ENCODE measurements at places on chromosomes 2 and 18. TPM values are rescaled to one million over a fixed set of nuclear protein-coding genes. Genes with fewer than 3 reads are reported as not detected.
A peak's percentile ranks its signal among the peaks of the same experiment; 100 is the strongest.

Gene LRRTM1
- total RNA-seq: not detected

Gene AP1S3
- 22.2 TPM for total RNA-seq

GRCh38 chr18:72410399-72410798 is 133.7 kb downstream of the CBLN2 start:
- no peak for DNase-seq

GRCh38 chr18:56727399-56727798 is 76.2 kb downstream of the WDR7 start:
- DNase-seq: no peak

DNA sequence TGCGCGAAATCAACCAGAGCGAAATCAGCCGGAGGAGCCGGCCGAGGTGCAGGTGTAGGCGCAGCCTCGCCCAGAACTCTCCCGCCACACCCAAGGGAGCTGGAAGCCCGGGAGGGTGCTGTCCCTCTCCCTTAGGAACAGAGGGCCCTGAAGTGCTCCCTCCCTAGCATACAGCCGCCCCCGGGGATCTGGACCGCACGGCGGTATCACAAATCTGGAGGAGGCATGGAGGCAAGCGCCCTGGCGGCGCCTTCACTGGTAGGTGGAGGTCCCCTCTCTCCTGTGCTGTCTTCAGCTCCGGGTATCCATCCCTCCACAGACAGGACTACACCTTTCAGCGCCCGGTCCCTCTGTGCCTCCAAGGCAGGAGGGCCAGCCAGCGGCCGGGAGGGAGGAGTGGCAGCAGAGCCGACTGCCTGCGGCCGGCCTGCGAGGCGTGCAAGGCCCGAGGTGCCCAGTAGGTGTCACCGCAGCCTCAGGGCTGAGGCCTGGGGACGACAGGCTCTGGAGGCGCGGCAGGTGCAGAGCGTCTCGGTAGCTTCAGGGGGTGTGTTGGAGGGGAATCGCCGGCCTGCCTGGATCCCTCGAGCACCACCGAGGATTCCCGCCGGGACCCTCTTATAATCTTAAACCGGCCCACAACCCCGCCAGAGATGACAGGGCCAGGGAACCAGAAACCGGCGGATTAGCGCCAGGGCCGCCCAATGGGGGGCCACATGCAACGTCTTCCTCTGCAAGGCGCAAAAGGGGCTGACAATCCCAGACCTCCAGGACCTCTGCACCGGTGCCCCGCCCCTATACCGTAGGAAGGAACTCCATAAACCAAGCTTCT is 2.8 kb downstream of the IHH start:
- DNase-seq: peak; percentile 60

GRCh38 chr2:158024288-158024898 is 77.3 kb upstream of the UPP2 start:
- DNase-seq: peak; percentile 13

- no peak for DNase-seq
Measured at GRCh38 chr2:149799013-149799705, 211.6 kb upstream of the MMADHC start.

GRCh38 chr2:205375461-205376448 is 306.5 kb upstream of the NRP2 start:
- no peak for DNase-seq

Gene IL1RL1
- not detected for total RNA-seq

DNA sequence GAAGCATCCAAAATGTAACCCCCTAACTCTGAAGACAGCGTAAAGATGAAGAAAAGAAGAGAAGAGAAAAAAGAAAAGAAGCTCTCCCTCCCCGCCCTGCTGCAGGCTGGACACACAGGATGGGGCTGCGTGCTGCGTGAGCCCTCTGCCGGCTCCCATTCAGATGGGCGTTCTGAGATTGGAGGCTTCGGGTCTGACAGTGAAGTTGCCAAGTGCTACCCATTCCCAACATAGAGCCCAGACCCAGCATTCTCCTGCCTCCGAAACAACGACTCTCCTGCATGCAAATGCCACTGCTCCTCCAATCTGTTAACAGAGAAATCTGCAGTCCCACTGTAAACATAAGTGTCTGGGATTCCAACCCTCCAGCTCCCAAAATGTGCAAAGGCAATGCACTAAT is 234.9 kb downstream of the BCL11A start:
- no peak for DNase-seq

Gene TPO
- total RNA-seq: not detected

DNA sequence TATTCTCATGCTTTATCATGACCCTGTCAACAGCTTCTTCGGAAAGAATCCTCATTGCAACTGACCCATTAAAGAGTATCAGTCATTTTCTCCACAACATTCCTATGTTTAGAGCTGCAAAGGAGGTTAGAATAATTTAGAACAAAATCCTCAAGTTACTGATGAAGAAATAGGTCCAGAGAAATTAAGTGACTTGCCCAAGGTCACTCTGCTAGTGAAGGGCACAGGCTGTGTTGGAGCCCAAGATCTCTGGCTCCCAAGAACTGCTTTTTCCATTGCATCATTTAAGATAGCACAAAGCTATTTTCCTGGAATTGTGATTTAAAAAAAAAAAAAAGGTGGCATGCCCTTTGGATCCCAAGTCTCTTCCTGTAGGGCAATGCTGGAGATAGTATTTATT is 9.6 kb downstream of the IRS1 start:
- no peak for DNase-seq

Gene IL37
- total RNA-seq: 3.1 TPM

GRCh38 chr2:27890146-27890923 is at the start of the genes BABAM2 and RBKS:
Gene BABAM2, plus strand, starts transcription at chr2:27890729. Its CDS starts 3,828 bp downstream, at chr2:27894557.
Gene RBKS, minus strand, starts transcription at chr2:27890387. Its CDS starts 42 bp downstream, at chr2:27890345.
- DNase-seq: peak; percentile 84

DNA sequence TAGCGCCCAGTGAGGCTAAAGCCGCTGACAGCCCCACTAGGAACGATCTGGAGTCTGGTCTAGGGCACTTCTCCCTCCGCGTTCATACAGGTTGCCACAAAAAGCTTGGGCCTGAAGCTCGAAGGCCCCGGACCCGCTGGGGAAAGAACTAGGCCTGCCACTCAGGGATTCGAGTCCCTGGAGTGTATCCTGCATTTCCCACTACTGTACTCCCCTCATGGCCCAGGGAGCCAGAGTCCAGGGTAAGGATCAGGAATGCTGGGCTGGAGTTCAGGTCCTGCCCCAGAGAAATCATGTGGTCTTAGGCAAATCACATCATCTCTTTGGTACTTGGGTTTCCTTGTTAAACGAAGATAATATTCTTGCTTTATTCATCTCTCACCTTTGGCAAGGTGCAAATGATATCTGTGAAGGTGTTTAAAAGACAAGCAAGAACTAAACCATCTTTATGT is 1.4 kb upstream of the ZFP36L2 start:
- DNase-seq: no peak

- no peak for DNase-seq
Measured at GRCh38 chr2:16678964-16679363, 13.3 kb upstream of the CYRIA start.

DNA sequence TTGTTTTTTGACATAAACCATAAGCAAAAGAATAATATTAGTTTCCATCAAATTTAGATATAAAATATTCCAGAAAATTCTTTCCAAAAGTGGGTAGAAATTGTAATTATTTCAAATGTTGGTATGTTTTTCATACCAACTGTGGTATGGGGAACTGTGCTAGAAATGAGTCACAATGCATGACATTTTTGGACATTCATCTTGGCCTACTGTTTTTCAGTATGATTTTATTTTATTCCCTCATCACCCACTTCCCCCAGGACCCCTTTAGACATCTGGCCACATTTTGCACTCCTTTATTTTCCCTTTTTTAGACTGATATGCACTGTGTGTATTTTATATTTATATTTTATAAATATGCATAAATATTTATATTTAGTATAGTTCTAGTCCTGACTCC is 97.1 kb downstream of the DPP4 start:
- DNase-seq: no peak

- DNase-seq: no peak
Measured at GRCh38 chr2:119206201-119206600, 17.4 kb upstream of the STEAP3 start.

Gene LIMS2
- total RNA-seq: 0.53 TPM

DNA sequence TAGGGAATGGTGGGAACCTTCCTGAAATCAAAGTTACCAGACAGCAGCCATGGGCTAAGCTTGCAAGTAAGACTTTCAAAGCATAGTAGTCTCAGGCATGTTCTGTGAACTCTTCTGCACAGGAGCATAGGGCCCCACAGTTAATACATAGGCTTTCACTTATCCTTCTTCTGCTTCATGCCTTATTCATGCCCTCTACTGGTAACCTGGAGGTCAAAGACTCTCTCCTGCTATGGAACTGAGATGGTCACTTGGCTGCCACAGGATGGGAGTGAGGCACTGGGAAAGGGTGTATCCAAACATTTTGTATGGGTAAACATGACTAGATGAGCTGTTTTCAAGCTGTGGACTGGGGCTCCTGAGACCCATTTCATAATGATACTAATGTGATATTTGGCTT is 49.1 kb upstream of the ZNF638 start:
- no peak for DNase-seq

Gene ZNF385B
- not detected for total RNA-seq

Gene ALPI
- total RNA-seq: not detected

GRCh38 chr2:233094614-233095013 is 34.5 kb downstream of the INPP5D start:
- DNase-seq: no peak

DNA sequence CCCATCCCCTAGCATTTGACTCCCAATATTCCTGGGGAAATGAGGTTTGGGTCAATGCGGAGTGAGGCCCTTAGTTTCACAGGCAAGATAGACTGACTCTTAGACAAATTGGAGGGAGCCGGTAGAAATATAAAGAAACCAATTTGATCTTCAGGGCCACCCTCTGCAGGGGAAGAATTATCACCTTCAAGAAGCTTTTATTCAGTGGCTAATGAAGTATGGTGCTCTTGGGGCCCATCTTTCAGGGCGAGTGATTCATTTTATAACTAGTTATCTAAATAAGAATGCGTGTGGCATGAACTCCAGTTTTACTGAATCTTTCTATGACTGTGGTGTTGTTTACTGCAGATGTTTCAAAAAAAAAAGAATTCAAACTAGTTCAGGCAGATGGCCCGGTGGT is 88.4 kb downstream of the LYPD1 start:
- no peak for DNase-seq

- peak; percentile 92 for DNase-seq
Measured at GRCh38 chr2:238974501-238975166, 126.7 kb downstream of the TWIST2 start.

Gene PEX13
- 46.2 TPM for total RNA-seq

GRCh38 chr18:41700416-41700815 is 254.6 kb upstream of the PIK3C3 start:
- no peak for DNase-seq

Gene HNMT
- total RNA-seq: not detected

- DNase-seq: no peak
Measured at GRCh38 chr2:113376253-113376912, 61.1 kb upstream of the ZNG1B start.

Gene EVA1A
- 48.6 TPM for total RNA-seq

Gene TBC1D8
- total RNA-seq: 9.5 TPM

GRCh38 chr2:204933735-204934374 is 388.6 kb downstream of the PARD3B start:
- no peak for DNase-seq

Gene FKBP1B
- not detected for total RNA-seq

Gene SLC9A4
- total RNA-seq: not detected

GRCh38 chr2:118493213-118493612 is 354.2 kb downstream of the EN1 start:
- no peak for DNase-seq

GRCh38 chr2:197717863-197718262 is 12.7 kb downstream of the MARS2 start:
- no peak for DNase-seq

DNA sequence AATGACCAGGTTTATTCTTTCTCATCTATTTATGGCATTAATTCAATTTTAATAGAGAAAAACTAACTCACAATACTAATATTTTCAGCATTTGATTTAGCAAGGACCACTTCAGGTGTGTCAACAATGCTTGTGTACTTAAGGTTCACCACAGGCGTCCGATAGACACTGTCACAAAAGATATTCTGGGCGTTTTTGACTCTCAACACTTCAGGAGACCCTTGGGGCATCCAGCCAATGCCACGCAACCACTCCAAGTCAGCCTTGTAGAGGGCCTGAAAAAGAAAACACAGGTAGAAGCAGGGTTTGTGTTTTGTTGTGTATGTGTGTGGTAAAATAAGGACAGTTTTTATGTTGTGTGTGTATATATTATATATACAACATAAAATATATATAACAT is 158.2 kb downstream of the NEB start:
- DNase-seq: no peak

- DNase-seq: no peak
Measured at GRCh38 chr2:72494392-72494791, 331.4 kb downstream of the EXOC6B start.

Gene VIL1
- not detected for total RNA-seq

Gene DSG1
- not detected for total RNA-seq

Data from MG63 (cell line).